Naive B cell (primary cell): ENCODE measurements at places on chromosomes 6 and 20.

- H3K4me1 ChIP-seq: no peaks in the 10 kb centered on the region
- DNase-seq: no peak
- H3K27me3 ChIP-seq: no peaks in the 10 kb centered on the region
These were observed 45.4 kb upstream of the PLCG1 start for GRCh38 chr20:41091927-41092326.

DNA sequence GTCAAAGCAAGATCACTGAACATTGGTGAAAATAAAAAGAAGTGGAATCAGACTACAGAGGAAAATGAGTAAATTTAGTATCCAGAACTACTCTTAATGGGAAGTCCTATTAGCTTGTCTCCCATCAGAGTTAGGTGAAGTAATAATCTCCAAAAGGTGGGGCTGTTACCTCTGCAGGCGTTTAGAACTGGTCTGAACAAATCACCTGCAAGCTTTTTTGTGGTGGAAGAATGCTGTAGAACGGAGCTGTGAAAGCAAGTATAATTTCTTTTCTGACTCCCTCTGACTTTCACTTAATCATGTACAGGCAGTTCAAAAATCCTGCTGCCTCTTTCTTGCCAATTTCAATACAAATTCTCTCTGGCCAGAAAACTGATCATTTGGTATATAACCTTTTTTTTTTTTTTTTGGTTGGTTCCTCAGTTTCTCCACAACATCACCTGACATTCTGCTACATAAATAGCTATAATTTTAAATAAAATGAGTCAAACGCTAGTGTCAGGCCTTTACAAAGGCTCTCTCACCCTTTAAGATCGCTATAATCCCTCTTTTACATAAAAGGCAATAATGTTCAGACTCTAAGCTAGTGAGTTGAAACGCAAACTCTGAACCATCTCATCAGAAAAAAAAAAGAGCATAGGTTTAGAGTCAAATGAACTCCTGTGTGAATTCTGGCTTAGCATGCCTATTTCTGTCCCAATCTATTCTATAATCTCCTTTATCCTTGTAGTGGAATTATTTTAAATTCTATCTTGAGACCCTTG, 38.8 kb downstream of the CITED2 start:
- DNase-seq: no peak
- H3K4me1 ChIP-seq: no peaks in the 10 kb centered on the region
- no peaks in the 10 kb centered on the region for H3K36me3 ChIP-seq
- H3K4me3 ChIP-seq: no peak overlapping the region
- no peak overlapping the region for H3K27ac ChIP-seq

GRCh38 chr6:88499845-88500699, 333.9 kb upstream of the CNR1 start:
- H3K36me3 ChIP-seq: peaks cover 11% of the 10 kb centered on the region
- H3K27ac ChIP-seq: no peak overlapping the region
- DNase-seq: no peak
- H3K4me3 ChIP-seq: peak overlapping the region; percentile 35
- H3K4me1 ChIP-seq: peaks cover 24% of the 10 kb centered on the region

GRCh38 chr20:13166011-13166410, 55.1 kb upstream of the ISM1 start:
- no peak for DNase-seq
- H3K36me3 ChIP-seq: no peaks in the 10 kb centered on the region
- no peak overlapping the region for H3K27ac ChIP-seq
- H3K27me3 ChIP-seq: no peaks in the 10 kb centered on the region

DNA sequence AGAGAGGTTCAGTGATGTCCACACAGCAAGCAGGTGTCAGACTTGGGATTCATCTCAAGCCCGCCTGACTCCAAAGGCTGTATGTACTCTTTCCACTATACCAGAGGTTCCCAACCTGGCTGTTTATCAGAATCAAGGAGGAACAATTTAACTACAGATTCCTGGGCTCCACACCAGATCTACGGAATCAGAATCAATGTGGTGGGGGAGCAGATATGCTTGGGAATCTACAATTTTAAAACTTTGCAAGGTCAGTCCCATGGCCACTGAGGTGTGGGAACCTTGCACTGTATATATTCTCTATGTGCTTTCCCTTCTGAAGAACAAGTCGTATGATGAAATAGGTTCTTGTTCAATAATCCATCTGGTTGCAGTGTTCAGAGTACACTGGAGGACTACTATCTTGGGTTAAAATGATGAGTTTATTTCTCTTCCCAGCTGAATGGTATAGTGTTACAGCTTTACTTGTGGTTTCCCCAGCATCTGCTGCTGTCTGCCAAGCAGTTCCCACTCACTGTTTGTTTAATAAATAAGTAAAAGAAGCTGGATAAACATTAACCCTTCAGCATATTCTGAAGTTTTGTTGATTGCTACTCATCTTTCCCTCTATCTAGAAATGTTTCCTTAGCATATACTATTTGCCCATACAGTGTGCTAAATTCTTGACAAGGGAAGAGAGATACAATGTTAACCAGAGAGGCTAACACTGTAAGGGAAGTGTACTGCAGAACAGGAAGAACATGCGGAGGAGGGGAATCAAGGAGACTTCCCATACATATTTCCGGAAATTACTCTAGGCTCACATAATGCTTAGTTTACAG, 9.9 kb downstream of the TTI1 start:
- H3K27ac ChIP-seq: no peak overlapping the region
- H3K4me1 ChIP-seq: peaks cover 50% of the 10 kb centered on the region
- peaks cover 13% of the 10 kb centered on the region for H3K36me3 ChIP-seq
- DNase-seq: no peak

- H3K27ac ChIP-seq: no peak overlapping the region
- H3K4me3 ChIP-seq: no peak overlapping the region
- peaks cover 71% of the 10 kb centered on the region for H3K27me3 ChIP-seq
- no peak for DNase-seq
- no peaks in the 10 kb centered on the region for H3K36me3 ChIP-seq
These were observed 153.0 kb downstream of the CEBPB start for GRCh38 chr20:50343490-50344179.

GRCh38 chr6:14819001-14819400, 426.9 kb upstream of the JARID2 start:
- H3K4me3 ChIP-seq: no peak overlapping the region
- peak overlapping the region; percentile 66 for H3K27ac ChIP-seq
- no peaks in the 10 kb centered on the region for H3K27me3 ChIP-seq

- no peaks in the 10 kb centered on the region for H3K4me1 ChIP-seq
- DNase-seq: no peak
- H3K4me3 ChIP-seq: no peak overlapping the region
These were observed 105.8 kb downstream of the CD109 start for GRCh38 chr6:73801652-73802268.

DNA sequence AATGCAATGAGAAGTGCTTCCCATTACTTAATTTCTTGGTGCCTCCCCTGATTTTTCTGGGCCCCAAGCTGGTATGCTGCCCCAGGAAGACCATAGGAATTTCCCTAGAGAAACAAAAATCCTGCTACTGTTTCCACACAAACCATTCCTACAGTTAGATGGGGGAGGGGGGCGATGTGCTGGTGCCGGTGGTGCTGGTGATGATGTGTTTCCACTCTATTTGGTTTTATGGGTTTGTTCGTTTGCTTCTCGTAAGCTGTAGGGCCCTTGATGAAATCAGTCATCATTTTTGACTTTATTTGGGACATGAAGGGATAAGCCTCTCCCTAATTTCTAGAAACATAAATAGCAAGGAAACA, 105.1 kb downstream of the MKKS start:
- no peak overlapping the region for H3K4me3 ChIP-seq
- H3K27me3 ChIP-seq: no peaks in the 10 kb centered on the region
- no peak for DNase-seq
- no peaks in the 10 kb centered on the region for H3K36me3 ChIP-seq

DNA sequence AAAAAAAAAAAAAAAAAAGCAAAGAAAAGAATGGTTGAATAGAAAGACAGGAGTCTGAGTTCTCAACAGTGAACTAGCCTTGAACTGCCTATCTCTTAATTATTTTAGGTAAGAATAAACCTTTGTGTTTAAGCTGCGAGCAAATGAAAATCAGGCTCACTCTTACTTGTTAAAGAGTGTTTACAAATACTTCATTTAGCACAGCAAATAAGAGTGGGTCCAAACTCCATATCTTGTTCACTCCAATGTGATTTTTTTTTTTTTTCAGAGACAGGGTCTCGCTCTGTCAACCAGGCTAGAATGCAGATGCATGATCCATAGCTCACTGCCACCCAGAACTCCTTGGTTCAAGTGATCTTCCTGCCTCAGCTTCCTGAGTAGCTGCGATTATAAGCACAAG, 11.9 kb downstream of the MCM9 start:
- no peak overlapping the region for H3K4me3 ChIP-seq
- no peak for DNase-seq
- H3K27me3 ChIP-seq: no peaks in the 10 kb centered on the region
- no peak overlapping the region for H3K27ac ChIP-seq
- H3K4me1 ChIP-seq: peaks cover 4% of the 10 kb centered on the region
